Omental fat pad (tissue), 4 donors: ENCODE measurements at places on chromosomes 6 and 20. TPM values are rescaled to one million over a fixed set of nuclear protein-coding genes. Genes with fewer than 3 reads are reported as not detected.

Gene CCM2L
- 9.2 TPM for total RNA-seq

Gene KIF16B
- total RNA-seq = 20.4 TPM

Gene BPIFA1
- total RNA-seq = not detected

Gene KCNK16
- not detected for total RNA-seq

Gene RGS17
- total RNA-seq = 0.47 TPM

Gene CD24
- total RNA-seq = 12.9 TPM

Gene TSHZ2
- total RNA-seq = 35.6 TPM

Gene RBCK1
- 49.9 TPM for total RNA-seq

Gene HLA-DRB5
- not detected for total RNA-seq
